Activated CD8-positive, alpha-beta T cell treated with anti-CD3 and anti-CD28 coated beads, Interleukin-2, amount 10 ng/mL, durations not matched to agents 7 days and 5 days (primary cell): ENCODE measurements at places on chromosomes 12 and 14. TPM values are rescaled to one million over a fixed set of nuclear protein-coding genes. Genes with fewer than 3 reads are reported as not detected.

Gene MUCL1
- total RNA-seq, result not detected

Gene GNB3
- total RNA-seq, result not detected

Gene ADSS1
- 1.8 TPM for total RNA-seq

Gene CATSPERB
- total RNA-seq, result 0.92 TPM

Gene RNASE2
- not detected for total RNA-seq

Gene COL2A1
- total RNA-seq, result not detected
